Fibroblast of upper back skin (primary cell): ENCODE measurements at places on chromosomes 13 and 19.

DNA sequence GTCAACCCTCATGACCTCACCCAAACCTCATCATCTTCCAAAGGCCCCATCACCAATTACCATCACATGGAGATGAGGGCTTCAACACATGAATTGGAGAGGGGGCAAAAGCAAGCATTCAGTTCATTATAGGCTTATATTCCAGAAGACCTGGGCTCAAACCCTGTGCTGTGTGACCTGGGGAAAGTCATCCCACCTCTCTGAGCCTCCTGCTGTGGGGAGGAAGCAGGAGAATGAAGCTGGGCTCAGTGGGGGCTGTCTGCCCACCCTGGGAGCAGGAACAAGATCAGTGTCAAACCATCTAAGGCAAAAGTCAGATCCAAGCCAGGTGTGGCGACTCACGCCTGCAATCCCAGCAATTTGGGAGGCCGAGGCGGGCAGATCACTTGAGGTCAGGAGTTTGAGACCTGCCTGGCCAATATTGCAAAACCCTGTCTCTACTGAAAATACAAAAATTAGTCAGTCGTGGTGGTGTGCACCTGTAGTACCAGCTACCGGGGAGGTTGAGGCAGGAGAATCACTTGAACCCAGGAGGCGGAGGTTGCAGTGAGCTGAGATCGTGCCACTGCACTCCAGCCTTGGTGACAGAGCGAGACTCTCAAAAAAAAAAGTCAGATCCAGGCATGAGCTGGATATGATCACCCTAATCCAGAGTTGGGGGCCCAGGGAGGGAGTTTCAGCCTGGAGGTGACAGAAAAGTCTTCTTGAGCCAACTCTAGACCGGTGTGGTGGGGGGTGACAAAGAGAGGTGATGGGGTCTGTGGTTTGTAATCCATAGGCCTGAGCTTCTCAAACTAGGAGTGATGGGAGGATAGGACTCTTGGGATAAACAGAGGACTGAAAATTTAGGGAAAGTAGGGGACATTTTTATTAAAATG is 1.6 kb upstream of the TPM4 start:
- no peak for DNase-seq

GRCh38 chr13:20144141-20144850 is 16.6 kb downstream of the GJA3 start:
- DNase-seq, result no peak

DNA sequence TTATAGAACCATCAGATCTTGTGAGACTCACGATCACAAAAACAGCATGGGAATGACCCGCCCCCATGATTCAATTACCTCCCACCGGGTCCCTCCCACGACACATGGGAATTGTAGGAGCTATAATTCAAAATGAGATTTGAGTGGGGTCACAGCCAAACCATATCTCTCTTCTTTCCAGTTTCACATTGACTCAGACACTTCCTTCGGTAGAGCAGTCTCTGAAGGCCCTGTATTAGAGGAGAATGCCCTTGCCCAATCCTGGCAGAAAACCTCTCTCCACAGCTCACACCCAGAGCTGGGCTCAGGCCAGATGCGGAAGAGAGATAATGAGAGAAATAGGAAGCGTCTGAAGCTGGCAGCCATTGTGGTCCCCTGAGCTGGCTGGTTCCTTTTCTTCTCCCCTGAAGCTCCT is 72.4 kb upstream of the CLDN10 start:
- DNase-seq, result no peak

- DNase-seq, result no peak
Measured at GRCh38 chr13:97568850-97569249, 134.9 kb downstream of the RAP2A start.

DNA sequence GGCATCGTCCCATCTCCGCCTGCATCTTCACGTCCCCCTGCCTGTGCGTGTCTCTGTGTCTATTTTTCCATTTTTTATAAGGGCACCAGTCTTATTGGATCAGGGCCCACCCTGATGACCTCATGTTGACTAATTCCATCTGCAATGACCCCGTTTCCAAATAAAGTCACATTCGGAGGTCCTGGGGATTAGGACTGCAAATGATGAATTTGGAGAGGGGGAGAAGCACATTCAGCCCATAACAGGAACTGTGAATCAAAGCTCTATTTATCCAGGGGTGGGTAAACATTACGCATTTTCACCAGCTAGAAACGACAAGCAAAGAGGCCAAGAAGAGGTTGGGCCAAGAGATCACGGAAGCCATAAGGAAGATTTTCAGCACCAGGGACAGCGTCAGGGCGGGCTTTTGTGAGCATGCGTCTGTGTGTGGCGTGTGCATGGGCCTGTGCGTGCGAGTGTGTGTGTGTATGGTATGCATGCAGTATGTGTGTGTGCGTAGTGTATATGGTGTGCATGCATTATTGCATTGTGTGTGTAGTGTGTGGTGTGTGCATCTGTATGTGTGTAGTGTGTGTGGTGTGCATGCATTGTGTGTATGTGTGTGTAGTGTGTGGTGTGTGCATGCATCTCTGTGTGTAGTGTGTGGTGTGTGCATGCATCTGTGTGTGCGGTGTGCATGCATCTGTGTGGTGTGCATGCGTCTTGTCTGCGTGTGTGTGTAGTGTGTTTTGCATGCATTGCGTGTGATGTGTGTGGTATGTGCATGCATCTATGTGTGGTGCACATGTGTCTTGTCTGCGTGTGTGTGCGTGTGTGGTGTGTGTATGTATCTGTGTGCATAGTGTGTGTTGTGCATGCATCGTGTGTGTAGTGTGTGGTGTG is 19.6 kb downstream of the CELF5 start:
- peak; percentile 60 for DNase-seq

- no peak for DNase-seq
Measured at GRCh38 chr13:56351041-56351440, 789.7 kb upstream of the PRR20A start.

- DNase-seq, result no peak
Measured at GRCh38 chr19:18500376-18500775, 21.5 kb downstream of the ELL start.

DNA sequence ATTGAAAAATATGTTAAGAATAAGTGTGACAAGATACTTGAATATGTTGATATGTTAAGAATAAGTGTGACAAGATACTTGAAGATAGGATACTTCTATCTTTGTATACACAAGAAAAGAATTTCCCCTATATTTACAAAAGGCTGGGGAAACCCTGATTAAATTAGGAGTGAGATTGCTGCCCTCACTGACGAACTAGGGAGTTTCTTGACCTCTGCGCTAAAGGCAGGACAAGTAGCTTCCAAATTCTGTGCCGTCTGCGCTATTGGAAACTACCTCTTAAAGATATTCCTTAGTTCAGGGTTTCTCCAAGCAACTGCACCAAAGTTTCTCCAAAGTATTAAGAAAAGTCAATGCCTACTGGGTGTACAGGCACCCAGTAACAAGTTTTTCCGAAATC is 730 bp downstream of the ZNF260 start:
- DNase-seq, result no peak

GRCh38 chr13:28252547-28252946 is 114.2 kb downstream of the PAN3 start:
- no peak for DNase-seq

DNA sequence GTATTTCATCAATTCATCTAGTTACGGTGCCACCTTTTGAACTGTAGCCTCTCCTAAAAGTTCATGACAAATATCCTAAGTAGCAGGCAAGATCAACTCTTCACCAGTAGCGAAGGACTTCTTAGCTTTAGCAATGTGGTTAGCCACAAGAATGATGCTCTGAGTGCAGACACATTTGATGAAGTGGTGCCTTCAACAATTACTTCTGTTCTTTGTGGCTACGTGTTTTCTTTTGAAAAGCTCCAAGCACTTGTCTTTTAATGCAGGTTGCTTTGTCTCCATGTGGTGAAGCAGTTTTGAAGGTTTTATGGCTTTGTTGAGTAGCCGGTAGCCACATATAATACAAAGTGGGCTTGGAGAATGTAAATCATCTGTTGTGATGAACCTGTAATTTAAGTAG is 194.7 kb downstream of the B3GLCT start:
- DNase-seq, result peak; percentile 25

GRCh38 chr19:38078302-38078930 is 145.6 kb downstream of the DPF1 start:
- DNase-seq, result no peak

DNA sequence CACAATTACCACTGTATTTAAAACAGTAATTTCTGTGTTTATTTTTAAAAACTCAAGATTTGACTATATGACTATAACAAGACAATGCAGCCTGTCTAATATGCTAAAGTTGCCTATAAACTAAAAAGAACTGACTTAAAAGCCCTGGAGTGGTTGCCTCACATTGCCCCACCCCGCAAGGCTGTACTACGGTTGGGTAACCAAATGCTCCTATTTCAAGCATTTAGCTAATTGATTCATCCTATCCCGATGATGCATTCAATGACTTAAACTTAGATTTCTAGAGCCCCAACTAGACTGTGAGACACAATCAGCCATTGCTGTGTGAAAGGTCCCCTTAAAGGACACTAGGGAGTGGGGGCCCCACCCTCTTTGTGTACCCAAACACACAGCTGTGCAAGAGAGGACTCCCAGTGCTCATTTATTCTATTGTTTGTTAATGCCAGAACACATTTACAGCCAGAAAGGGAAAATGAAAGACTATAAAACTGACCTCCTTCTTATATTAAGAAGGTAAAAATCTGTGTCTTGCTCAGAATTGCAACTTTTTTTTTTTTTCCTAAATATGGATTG is 66.9 kb downstream of the MIPEP start:
- no peak for DNase-seq

DNA sequence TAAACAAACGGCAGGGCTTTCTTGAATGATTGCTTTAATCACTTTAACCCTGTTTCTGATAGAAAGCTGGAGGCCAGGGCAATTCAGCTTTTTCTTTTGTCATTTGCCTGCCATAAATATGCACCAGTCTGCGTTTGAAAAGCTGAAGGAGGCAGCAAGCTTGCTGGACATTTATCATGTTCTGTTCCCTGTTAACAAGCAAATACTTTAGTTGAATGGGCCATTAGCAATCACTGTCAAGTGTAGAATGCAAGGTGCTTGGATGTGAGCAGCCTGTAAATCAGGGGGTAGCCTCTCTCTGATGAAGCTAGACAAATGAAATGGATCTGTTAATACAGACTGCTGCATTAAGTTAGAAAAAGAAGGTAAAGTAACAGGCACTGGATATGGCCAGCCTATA is 7.6 kb downstream of the EFNB2 start:
- DNase-seq, result no peak

- no peak for DNase-seq
Measured at GRCh38 chr19:14089412-14089661, 1.2 kb downstream of the SAMD1 start.
